ENCODE measurements at places on chromosomes 7 and 10.
A peak's percentile ranks its signal among the peaks of the same experiment; 100 is the strongest.

GRCh38 chr7:33024189-33024757, 38.3 kb downstream of the NT5C3A start:
- no peak for DNase-seq

DNA sequence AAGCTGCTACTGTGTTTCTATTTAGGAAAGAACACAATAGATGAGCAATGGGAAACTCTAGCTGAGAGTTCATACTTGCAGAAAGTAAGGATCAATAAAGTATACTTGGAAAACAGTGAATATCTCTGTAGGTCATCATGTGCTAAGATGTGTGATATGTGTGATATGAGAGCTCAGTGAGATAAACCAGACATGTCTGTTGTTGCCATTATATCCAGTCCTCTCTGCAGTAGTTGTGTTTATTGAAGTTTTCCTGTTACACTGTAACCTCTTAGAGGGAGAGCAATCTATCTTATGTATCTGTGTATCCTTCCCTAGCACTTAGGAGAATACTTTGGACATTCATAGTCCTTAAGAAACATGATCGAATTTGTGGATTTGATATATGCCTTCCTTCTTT, 19.1 kb downstream of the TRUB1 start:
- no peak for DNase-seq

DNA sequence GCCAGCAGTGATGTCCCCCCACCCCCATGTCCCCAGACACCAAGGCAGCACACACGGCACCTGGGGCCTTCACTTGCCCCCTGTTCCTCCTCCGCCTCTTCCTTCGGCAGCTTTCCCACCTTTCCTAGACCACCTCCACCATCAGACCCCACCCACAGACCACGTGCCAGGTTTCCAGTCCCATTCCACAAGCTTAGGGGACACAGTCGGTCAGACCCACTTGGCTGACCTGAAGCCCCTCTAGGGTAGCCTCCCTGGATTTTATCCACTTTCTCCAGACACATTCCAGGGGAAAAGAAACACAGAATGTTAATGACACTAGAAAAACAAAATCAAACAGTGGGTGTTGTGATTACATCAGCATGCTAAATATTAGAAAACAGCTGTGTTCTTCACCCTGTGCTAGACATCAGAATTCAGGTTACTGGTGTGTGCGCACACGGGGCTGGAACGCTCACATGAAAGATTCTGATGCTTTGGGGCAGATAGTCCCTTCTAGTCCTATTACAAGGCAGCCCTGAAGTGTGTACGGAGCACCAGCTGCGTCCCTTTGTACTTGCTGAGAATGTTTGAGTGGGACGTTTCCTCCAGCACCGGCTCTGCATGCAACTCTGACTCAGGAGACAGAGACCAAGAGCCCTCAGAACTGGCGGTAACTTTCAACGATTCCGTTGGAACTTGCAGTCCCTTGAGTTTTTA, 75.5 kb upstream of the PPP2R2D start:
- DNase-seq = no peak

GRCh38 chr10:132339276-132339675, 7.3 kb downstream of the LRRC27 start:
- no peak for DNase-seq

DNA sequence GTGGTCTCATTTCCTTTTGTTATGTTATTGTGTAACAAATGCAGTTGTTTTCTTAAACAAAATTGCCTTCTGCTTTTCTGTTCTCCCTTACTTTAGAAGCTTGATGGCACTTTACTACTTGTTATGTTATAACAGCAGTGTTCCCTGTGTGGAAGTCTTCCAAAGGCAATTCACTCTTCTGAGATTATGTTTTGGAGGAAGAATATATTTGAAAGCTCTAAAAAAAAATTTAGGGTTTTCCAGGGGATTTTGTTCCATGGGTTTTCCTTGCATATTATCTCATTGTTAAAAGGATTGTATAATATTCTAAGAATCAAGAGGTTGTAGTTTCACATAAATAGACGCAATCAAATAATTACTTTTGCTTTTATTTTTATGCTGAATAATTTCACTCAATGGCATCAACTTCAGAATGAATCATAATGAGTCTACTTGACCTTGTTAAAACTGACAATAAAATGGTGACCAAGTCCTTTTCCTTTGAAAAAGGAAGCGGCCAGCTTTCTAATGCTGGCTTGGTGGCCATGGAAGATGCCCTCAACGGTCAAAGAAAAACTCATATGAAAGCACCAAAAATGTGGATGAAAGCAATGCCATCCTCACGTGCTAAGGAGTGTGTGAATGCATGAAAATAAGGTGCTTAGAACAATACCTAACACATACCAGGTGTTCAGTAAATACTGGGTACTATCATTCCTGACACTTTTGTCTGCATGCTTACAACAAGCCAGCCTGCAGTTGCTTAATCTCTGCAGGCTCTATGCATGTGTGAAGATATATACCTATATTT, 92.4 kb upstream of the KLF6 start:
- no peak for DNase-seq

DNA sequence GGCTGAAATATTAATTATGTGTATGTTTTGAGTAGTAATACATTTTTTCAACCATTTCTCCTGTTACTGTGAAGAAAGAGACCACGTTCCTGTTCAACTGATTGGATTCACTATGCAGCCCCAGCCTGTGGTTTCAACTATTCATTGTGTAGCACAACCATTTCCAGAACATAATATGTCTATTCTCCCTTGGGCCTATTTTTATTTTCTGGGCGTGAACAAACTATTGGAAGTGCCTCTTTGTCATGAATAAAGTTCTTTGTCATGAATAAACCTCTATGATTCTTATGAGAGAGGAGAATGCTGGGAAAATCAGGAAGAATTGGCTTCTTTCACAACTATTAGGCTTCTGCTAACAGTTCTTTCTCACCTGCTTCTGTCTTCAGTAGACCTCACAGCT, 152.4 kb downstream of the GNAT3 start:
- DNase-seq = no peak

DNA sequence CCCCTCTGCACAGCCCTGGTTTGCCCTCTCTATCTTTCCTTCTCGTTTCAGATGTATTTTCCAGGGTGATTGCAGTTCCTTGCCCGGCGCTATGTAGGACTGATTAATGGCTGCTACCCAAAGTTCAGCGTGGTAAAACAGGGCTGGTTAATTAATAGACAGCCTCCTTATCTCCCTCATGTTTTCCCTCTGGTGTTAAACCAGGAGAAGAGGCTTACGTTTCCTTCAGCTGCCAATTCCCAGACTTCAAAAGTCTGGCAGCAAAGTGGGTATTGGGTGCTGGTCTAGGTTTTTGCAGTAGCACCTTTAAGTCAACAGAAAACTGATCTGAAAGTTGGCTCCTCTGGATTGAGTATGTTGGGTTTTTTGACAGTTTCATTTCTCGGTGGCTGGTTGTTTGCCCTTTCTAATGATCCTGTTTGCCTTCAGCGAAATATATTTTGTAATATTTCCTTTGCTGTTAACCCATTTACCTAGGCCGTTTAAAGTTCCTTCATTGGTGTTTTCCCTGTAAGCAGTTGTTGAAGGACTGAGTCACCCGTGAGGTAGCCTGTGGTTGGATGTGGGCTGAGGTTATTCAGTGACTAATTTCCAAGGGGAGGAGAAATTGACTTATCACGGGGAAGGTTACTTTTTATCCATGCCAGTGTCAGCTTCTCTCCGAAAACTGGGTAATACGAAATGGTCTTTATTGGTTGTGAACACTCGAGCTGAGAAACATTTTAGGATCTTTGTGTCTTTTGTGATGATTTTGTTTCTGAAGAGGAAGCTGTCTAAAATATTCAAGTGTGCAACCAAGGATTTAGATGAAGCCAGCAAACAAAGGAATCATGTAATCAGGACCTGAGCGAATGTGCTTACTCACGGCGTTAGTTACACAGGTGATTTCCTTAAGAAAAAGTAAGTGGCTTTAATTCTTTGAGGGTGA, 257.2 kb downstream of the KIAA1217 start:
- peak; percentile 28 for DNase-seq

DNA sequence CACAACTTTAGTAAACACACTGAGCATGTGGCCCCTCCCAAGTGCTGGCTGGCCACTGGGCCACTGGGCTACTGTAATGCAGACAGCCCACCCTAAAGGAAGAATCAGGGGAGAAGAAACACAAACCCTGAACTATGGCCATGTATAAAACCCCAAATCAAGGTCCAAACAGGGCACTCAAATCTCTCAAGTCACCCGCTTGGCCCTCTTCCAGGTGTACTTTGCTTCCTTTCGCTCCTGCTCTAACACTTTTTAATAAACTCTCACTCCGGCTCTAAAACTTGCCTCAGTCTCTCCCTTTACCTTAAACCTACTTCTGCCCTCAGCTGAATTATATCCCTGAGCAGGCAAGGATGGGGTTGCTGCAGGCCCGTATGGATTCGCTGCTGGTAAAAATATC, 72.6 kb downstream of the TPK1 start:
- DNase-seq = no peak

All from H54 (cell line).